Activated CD4-positive, CD25-positive, alpha-beta regulatory T cell treated with anti-CD3 and anti-CD28 coated beads, Interleukin-2, amount 50 U/mL, for 72 hours (primary cell): ENCODE measurements at places on chromosomes 3 and 15.

DNA sequence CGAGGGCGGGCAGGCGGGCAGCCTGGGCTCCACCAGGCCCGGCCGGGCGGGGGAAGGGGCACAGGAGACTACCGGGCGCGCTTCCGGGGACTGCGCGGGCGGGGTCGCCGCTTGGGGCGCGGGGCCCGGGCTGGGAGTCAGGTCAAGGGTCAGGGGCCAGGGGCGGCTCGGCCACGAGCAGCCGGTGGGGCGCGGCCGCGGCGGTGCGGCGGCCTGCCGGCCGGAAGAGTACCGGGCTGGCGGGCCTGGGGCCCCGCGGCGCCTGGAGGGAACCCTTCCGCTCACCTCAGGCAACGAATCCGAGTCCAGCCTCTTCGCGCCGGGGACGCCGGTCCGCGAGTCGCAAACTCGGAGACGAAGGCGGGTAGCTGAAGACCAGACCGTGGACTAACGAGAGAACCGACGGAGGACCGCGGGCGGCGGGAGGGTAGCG lies 225 bp downstream of the RHOA start:
- peak; percentile 69 for DNase-seq

DNA sequence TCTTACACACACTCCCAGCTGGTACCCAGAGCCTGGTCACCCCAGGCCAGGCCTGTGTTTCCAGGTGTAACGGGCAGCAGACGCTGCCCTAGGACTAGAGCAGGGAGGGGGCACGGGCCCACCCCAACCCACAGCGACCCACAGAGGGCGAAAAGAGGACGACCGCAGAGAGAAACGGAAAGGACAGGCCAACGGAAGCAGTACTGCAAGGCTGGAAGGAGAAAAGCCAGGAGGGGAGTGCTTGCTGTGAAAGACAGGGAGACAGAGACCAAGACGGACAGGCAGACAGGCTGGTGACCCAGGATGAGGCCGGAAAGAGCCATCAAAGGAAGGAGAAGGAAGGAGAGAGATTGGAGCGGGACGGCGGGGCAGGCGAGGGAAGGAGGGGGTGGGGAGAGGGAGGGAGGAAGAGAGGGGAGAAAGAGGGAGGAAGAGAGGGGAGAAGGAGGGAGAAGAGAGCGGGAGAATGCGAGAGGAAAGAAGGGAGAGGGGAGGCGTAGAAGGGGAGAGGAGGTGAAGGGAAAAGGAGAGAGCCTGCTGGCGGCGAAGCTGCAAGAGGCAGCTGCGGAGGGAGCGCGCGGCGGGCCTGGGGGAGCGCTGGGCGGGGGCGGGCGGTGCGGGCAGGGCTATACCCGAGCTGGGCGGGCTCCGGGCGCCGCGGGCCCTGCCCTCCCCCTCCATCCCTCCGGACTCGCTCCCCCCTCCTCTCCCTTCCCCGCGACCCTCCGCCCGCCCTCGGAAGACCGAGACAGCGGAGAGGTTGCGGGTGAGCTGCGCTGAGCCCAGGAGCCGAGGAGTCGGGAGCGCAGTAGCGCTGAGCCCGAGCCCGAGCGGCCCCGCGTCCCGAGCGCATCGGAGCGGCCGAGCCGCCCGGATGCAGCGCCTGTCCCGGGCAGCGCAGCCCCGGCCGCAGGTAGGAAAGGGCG lies at the start of gene SLC6A1:
SLC6A1 (plus strand) TSS at position 732 of the 926 bp plus-strand sequence. CDS start 24,464 bp downstream, outside the sequence.
- no peak for DNase-seq

DNA sequence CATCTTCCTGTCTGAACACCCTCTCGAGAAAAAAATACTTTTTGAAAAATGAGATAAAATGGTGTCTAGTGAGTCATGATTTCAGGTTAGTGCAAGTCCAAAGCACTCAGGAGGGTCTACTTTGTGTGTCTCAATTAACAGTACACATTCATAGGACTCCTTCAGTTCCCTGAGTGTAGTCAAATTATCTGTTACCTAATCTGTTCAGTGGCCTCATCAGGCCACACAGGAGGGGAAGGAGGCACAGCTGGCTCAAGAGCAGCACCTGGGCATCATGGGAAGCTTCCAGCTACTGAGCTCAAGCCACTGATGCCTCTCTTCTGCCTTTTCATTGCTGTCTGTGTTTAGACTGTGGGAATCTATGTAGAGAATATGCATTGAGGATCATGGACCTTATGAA lies 341.4 kb upstream of the SGO1 start:
- DNase-seq = no peak

DNA sequence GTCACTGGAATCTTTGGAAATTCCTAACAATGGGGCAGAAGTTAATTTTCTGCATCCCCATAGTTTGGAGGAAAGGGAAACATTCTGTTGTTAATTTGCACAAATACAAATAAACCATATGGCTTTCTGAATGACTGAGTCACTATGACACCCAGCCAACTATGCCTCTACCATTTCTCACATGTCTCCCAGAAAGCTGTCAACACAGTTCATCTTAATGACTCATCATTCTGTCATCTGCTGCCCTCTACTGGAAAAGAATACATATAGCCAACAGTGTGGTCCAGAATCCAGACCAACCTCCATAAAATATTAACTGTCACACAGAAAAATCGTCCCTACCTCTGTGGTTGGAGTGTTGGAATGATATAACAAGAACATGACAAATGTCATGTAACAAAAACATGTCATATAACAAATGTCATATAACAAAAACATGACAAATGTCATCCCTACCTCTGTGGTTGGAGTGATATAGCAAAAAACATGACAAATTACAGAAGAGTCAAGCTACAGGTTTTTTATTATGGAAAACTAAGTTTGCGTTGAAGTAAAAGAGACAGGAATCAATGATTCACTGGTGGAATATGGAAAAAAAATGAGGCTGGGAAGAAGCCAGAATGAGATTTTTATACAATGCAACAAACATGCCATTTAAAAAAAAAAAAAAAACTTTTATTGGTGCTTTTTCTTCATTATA lies 47.7 kb upstream of the GYG1 start:
- DNase-seq = no peak
